ENCODE measurements at places on chromosomes 3 and 15. TPM values are rescaled to one million over a fixed set of nuclear protein-coding genes. Genes with fewer than 3 reads are reported as not detected.

The SERPINI2 gene
- total RNA-seq, result not detected

DNA sequence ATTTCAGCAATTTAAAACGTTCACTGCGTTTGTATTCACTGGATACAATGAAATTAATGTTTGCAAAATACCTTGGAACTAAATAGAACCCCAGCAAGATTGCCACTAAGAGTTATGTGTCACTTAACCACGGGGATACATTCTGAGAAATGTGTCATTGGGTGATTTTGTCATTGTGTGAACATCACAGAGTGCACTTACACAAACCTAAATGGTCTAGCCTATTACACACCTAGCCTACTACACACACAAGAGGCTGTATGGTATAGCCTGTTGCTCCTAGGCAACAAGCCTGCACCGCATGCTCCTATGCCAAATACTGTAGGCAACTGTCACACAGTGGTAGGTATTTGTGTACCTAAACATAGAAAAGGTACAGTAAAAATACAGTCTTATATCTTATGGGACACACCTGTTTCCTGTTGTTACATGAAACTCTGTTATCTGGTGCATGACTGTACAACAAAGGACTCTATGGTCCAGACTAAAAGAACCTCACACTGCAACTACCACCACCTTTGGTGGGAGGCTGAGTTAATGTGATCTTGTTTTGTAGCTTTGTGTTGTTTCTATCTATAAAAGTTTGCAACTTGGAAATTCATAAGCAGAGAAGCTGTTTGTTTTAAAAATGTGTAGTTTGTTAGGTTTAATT is 92.2 kb upstream of the NTRK3 start:
- DNase-seq, result no peak
- H3K36me3 ChIP-seq, result no peaks in the 10 kb centered on the region

- H3K27me3 ChIP-seq, result no peaks in the 10 kb centered on the region
- H3K36me3 ChIP-seq, result no peaks in the 10 kb centered on the region
- H3K4me1 ChIP-seq, result peaks cover 53% of the 10 kb centered on the region
- no peak overlapping the region for H3K4me3 ChIP-seq
These were observed 176.0 kb downstream of the ABHD5 start for GRCh38 chr3:43866529-43867353.

DNA sequence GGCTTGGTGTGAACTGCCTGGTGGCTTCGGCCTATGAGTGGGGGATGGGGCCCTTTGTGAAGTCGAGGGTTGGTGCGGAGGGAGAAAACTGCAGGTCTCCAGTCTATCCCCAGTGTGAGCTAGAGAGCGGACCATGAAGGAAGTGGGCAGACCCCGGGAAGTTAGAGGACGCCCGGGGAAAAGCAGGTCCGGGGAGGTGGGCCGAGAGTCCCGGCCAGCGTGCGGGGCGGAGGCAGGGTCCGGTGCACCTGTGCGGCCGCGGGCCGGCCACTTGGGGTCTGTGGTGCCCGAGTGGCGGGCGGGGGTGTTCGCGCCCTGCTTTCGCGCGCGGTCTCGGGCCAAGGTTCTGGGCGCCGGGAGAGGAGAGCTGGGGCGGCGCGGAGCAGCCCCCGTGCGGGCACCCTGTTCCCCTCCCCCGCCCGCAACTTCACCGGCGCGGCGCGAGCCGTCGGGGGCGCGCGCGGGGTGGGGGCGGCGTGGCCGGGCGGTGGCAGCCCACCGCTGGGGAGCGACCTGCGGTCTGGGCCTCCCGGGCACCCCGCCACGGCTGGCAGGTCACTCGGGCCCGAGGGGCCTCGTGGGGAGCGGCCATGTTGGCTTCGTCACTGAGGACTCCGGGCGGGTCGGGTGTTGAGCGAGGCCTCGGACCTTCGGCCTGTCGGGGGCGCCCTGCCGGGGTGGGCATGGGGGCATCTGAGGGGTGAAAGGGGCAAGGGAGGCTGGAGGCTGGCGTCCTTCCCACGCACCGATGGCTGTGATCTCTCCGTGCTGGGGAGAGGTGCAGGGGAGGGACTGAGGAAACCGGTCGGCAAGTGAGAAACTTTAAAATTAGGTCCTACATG is 4.8 kb downstream of the UBE2E1 start:
- peaks cover 9% of the 10 kb centered on the region for H3K36me3 ChIP-seq
- no peaks in the 10 kb centered on the region for H3K27me3 ChIP-seq
- H3K27ac ChIP-seq, result peak overlapping the region; percentile 69
- H3K4me1 ChIP-seq, result peaks cover 14% of the 10 kb centered on the region
- peak overlapping the region; percentile 81 for H3K4me3 ChIP-seq
- DNase-seq, result peak; percentile 95

- peaks cover 3% of the 10 kb centered on the region for H3K4me1 ChIP-seq
- H3K27me3 ChIP-seq, result peaks cover 33% of the 10 kb centered on the region
These were observed 106.9 kb upstream of the TLE3 start for GRCh38 chr15:70204652-70205051.

GRCh38 chr15:48899793-48900192 is 21.9 kb downstream of the EID1 start:
- no peak overlapping the region for H3K27ac ChIP-seq
- DNase-seq, result no peak
- H3K36me3 ChIP-seq, result no peaks in the 10 kb centered on the region
- peaks cover 6% of the 10 kb centered on the region for H3K4me1 ChIP-seq
- H3K4me3 ChIP-seq, result no peak overlapping the region

GRCh38 chr3:194939949-194940770 is 254.5 kb downstream of the FAM43A start:
- no peaks in the 10 kb centered on the region for H3K27me3 ChIP-seq
- H3K4me3 ChIP-seq, result no peak overlapping the region
- no peak for DNase-seq
- H3K27ac ChIP-seq, result no peak overlapping the region

The SLC51A gene
- total RNA-seq, result not detected
